PC-3 (cell line): ENCODE measurements at places on chromosomes 12 and 14. TPM values are rescaled to one million over a fixed set of nuclear protein-coding genes. Genes with fewer than 3 reads are reported as not detected.

GRCh38 chr12:43758247-43758727, 303 bp downstream of the PUS7L start:
- no peaks in the 10 kb centered on the region for H3K27me3 ChIP-seq
- peak; percentile 34 for DNase-seq
- H3K27ac ChIP-seq: peak overlapping the region; percentile 22

DNA sequence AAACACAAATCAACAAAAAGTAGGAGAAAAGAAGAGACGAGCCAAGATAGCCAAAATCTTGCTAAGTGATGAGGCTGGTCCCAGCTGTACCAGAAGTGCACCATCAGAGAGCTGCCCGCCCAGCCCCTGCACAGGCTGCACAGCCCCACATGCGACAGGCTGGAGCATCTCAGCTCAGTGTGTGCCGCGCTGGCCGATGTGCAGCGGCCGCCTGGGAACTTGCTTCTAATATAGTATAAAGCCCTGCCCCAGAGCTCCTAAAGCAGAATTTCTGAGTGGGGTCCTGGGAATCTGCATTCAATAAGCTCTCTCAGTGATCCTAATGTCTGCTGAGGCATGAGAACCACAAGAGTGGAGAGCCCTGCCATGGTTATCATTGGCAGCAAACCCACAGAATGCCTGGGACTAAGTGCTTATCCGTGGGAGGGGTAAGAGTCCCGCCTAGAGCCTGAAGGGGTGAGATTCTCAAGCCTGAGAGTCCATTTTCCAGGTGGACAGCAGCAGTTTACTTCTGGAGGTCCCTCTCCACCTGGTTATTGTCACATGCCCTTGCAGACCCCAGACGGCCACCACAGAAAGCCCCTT, 171.6 kb downstream of the DPF3 start:
- H3K4me1 ChIP-seq: no peaks in the 10 kb centered on the region
- H3K4me3 ChIP-seq: no peak overlapping the region

- peaks cover 7% of the 10 kb centered on the region for H3K4me1 ChIP-seq
- H3K36me3 ChIP-seq: peaks cover 5% of the 10 kb centered on the region; the same call in 1 of the 2 replicates
- no peaks in the 10 kb centered on the region for H3K27me3 ChIP-seq
- no peak for DNase-seq
Observed at GRCh38 chr14:104722938-104723650, 935 bp upstream of the ADSS1 start.

Gene ADAMTS20
- total RNA-seq: 1.0 and 1.6 TPM in 2 replicates

Gene TAS2R7
- not detected in 2 replicates for total RNA-seq

Gene ABCC9
- 0.23 and 0.33 TPM in 2 replicates for total RNA-seq

Gene IRF2BPL
- 113 and 146 TPM in 2 replicates for total RNA-seq
